ENCODE measurements at places on chromosomes 3 and 15.

- no peak for DNase-seq
Observed at GRCh38 chr3:139120086-139121056, 75.7 kb upstream of the PRR23C start.

GRCh38 chr15:80404057-80404760 is at the start of gene ARNT2:
ARNT2 (plus strand) TSS chr15:80404382; CDS start chr15:80404516, 134 bp downstream.
- no peak for DNase-seq

DNA sequence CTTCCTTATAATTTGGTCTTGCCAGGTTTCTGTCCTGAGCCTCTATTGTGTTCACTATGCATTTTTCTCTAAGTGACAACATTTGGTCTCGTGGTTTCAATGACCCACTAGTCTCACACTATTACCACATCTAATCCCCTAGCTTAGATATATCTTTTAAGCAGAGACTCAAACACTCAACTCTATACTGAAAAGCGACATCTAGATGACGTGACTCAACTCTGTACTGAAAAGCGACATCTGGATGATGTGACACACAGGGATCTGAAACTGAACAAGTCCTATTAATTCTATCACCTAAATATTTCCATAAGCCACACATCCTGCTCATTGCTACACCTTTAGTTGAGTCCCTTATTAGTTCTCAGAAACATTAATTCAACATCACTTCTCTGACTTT is 141.7 kb upstream of the MBNL1 start:
- no peak for DNase-seq

GRCh38 chr3:137131081-137131480 is 173.3 kb downstream of the IL20RB start:
- no peak for DNase-seq

- DNase-seq = no peak
Observed at GRCh38 chr15:36722555-36722954, 143.1 kb downstream of the CDIN1 start.

- no peak for DNase-seq
Observed at GRCh38 chr3:160860346-160860745, 104.3 kb downstream of the PPM1L start.

DNA sequence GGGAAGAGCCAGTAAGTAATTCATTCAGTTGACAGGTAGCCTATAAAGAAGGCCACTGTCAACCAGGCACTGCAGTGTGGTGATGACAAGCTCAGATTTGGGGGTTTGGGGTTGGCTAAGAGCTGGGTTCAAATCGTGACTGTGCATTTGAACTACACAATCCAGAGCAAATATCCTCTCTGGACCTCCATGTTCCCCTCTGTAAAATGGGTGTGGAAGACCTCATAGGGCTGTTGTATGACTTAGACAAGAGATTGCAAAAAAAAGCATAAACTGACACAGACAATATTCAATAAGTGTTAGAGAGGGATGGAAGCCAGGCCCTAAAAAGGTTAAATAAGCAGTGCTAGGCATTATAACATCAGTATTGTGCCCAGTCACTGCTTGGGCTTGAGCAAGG is 59.7 kb upstream of the CTDSPL start:
- DNase-seq = no peak

DNA sequence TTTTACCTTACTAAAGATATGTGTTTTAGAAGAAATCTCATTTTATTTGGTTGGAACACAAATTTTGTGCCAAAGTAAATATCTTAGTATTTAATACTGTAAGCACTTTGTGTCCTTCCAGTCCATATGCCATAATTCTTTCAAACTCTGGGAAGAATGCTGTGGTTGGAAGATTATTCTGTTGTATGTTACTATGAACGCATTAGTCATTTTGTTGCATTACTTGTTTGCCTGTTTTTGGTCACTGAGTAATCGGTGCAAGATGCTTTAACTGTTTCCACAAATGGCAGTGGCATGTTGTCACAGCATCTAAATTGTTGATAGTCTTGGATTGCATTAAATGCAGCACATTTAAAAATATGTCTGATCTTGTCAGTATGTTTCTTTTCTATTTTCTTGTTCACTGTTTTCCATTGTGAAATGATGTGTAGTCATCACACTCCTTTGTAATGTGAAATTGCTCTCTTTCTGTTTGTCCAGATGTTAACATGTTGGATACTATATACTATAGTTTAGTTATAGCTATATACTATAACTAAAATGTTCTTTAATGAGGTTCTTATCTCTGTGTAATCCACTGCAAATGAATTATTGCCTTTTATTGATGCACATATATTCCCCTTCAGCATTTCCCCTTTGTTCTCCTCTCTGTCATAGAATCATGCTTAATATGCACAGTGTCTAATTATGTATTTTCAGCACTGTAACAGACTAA is 89.9 kb upstream of the FLNB start:
- no peak for DNase-seq

DNA sequence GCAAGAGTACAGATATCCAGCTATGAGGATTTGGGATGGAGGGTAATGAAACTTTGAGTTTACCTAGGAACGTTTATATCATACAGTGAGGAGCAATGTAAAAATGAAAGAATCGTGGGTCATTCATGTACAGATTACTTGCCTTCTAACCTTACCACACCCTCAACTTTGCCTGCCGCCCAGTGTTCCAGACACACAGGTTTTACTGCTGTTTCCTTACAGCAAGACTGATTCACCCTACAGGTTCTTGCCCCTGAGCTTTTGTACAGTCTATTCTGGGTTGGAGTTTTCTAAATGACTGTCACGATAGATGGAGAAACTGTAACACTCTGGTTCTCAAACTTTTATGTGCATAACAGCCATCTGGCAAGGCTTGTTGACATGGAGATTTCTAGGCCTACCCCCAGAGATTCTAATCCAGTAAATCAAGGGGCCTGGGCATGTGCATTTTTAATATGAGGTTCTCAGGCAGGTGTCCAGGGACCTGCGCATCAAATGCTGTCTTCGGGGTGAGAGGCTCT is 6.6 kb upstream of the TPRG1 start:
- no peak for DNase-seq

- no peak for DNase-seq
Observed at GRCh38 chr3:49751501-49751900, 27.8 kb upstream of the GMPPB start.

DNA sequence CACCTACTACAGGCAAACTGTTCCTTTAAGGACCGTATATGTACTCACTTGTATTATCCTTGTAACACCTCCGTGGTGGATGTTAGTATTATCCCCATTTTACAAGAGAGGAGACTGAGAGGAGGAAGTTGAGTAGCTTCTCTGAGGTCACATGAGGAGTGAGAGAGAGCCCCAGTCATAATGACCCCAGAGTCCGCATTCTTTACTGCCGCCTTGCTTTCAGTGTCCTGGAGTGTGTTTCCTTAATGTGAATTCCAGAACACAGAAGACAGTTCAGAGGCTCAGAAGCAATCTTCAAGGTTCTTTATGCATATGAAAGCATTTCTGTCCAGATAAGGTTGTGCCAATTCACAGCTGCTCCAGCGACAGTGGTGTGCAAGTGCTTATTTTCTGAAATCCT is 199.2 kb downstream of the CACNA2D3 start:
- DNase-seq = no peak

- DNase-seq = no peak
Observed at GRCh38 chr15:93348711-93349545, 259.9 kb upstream of the RGMA start.

- DNase-seq = no peak
Observed at GRCh38 chr3:32700244-32700643, 15.3 kb downstream of the CNOT10 start.

- no peak for DNase-seq
Observed at GRCh38 chr3:116161575-116162525, 283.4 kb downstream of the LSAMP start.

- DNase-seq = no peak
Observed at GRCh38 chr3:140284372-140284771, 349.4 kb downstream of the CLSTN2 start.

GRCh38 chr3:7421065-7421464 is 560.1 kb downstream of the GRM7 start:
- DNase-seq = no peak

- DNase-seq = no peak
Observed at GRCh38 chr15:23853286-23853685, 166.2 kb upstream of the NDN start.

GRCh38 chr3:98343647-98344507 is 9.8 kb upstream of the OR5K4 start:
- DNase-seq = no peak

- DNase-seq = no peak
Observed at GRCh38 chr3:162211470-162211869, 714.9 kb downstream of the OTOL1 start.

DNA sequence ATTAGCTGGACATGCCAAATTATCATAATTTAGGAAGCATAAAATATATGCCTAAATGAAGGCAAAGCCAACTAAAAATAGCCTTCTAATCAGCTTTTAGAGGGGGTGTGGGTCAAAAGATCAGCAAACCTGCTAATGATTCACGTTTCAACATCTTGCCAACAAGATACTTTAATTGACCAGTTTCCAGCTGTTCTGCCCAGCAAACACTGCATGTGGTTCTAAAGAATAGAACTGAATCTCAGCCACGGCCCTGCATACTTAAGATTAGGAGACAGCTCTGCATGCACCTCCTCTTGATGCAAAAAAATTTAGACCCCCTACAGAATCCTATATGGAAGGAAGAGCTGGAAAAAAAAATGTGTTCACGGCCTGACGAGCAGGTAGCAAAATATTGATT is 500.5 kb downstream of the TBL1XR1 start:
- no peak for DNase-seq

DNA sequence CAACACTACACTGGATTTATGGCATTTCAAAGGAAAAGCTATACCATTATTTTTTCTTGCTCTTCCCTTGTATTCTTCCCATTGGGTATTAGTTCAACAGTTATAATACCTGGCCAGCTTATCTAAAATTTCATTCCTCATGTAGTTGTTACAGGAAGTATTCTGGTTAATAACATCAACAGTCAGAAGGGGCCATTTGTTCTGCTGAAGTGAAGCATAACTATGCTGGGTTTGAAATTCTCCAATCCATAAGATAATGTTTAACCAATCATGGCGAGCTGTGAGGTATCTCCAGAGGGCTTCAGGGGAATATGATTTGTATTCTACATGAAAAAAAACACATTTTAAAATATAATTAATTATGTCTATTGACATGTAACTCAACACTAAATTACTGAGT is 43.4 kb downstream of the SPG11 start:
- DNase-seq = no peak

DNA sequence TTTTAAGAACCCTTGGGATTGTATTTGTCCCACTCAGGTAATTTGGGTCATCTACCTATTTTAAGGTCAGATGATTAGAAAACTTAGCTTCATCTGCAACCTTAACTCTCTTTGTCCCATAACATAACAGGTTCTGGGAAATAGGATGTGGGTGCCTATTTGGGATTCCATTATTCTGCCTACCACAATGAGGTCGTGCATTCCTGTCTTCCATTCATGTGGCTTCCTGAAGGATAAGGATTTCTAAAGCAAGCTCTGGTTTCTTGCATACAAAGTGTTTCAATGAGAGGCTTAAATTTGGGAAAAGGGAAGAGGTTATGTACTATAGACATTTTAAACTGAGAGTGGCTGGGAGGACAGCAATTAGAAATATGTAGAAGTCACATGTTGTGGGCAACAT is 190.3 kb downstream of the MCTP2 start:
- DNase-seq = no peak

DNA sequence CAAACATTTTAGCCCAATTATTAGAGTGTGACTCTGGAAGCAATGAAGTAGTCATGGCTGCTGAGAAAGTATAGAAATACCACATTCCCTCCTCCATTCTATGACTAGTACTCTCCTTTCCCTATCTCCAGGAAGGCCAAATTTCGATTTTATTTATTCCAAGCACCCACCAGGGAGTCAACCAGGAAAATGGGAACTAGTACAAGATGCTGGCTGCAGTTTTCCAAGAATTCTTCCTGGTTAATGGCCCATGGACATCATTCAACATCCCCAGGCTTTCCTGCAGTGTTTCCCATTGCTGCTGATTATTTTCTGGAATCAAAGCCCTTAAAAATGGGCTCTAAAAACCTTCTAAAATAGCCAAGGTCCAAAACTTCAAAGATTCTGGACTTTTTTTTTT is 247.9 kb upstream of the STT3B start:
- no peak for DNase-seq

DNA sequence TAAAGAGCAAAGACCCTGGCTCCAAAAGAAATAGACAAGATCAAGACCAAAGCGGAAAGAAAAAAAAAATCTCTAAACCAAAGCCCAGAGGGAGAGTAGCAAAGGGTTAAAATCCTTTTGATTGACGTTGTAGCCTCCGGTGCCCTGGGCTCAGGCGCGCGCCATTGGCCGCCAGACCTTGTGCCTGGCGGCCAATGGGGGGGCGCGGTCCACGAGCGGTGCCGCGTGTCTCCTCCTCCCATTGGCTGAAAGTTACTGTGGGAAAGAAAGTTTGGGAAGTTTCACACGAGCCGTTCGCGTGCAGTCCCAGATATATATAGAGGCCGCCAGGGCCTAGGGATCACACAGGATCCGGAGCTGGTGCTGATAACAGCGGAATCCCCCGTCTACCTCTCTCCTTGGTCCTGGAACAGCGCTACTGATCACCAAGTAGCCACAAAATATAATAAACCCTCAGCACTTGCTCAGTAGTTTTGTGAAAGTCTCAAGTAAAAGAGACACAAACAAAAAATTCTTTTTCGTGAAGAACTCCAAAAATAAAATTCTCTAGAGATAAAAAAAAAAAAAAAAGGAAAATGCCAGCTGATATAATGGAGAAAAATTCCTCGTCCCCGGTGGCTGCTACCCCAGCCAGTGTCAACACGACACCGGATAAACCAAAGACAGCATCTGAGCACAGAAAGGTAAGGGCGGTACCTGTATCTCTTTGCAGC is at the start of gene HES1:
Gene HES1, plus strand, starts transcription at position 343 of the 713 bp plus-strand sequence. Its CDS starts 233 bp downstream, at position 576.
- DNase-seq = no peak

GRCh38 chr3:23085261-23085660 is 117.9 kb upstream of the UBE2E2 start:
- no peak for DNase-seq

GRCh38 chr3:158140396-158140795 is 30.5 kb downstream of the RSRC1 start:
- no peak for DNase-seq

GRCh38 chr3:141401095-141401494 is 32.8 kb downstream of the ZBTB38 start:
- DNase-seq = no peak

GRCh38 chr3:3648988-3649679 is 150.1 kb upstream of the LRRN1 start:
- DNase-seq = no peak

DNA sequence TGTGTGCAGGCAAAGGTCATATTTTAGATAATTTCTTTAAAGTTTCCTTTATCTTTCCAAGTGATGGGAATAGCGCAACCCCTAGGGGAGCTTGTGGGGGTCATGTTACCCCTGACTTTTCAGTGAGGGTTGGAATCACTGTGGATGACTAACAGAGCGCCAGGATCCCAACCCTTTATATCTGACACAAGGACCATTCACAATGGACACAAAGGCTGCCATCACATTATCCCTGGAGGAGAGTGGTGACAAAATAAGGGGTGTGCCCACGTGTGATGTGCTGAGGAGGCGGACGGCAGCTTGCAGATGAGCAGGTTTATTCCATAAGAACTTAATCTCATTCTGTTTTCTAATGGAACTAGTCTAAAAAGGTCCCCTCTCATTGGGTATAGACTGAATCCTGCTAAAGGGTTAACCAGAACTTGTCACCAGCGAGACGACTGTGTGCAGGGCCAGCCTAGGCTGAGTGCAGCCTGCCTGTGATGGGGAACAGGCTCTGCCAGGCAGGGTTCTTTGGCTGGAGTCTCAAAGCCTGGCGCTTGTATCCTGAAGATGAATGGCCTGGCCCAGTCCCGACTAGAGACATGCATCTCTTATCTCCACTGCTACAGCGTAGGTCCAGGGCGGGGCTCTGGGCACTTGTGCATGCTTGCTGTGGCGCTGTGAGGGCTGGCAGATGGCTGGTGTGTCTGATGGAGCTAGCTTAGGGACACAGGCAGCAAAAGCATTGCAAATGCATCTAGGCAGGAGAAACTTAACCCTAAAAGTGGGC is 50.2 kb downstream of the CHDH start:
- no peak for DNase-seq

Measured in SIG-M5 (cell line).